ENCODE measurements at places on chromosomes 6 and 20. TPM values are rescaled to one million over a fixed set of nuclear protein-coding genes. Genes with fewer than 3 reads are reported as not detected.
A peak's percentile ranks its signal among the peaks of the same experiment; 100 is the strongest.

The KHDRBS2 gene
- 0.27 TPM for total RNA-seq

The RSPH4A gene
- total RNA-seq, result under 0.01 TPM

The SRC gene
- total RNA-seq, result 52.3 TPM

The PRDM13 gene
- not detected for total RNA-seq

The SYCP2 gene
- 2.0 TPM for total RNA-seq

The CRISP2 gene
- not detected for total RNA-seq

The WFDC12 gene
- total RNA-seq, result not detected

DNA sequence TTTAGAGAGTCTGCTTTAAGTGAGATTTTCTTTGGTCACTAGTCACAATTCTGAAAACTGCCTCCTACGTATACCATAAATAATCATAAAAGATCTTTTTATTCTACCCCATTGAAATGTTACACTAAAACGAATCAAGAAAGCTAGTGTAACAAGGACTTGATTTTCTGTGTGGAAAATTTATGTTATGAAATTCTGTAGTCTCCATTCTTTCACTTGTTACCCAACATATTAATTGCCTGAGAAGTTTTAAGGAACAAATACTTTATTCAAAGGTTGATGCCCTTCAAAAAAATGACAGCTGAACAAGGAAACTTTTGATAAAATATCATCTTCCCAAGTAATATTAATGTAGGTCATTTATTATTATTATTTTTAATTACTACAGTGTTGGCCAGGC, 13.3 kb upstream of the HBS1L start:
- DNase-seq, result no peak

GRCh38 chr6:29792123-29793035, 35.2 kb upstream of the HLA-G start:
- peak; percentile 84 for DNase-seq

DNA sequence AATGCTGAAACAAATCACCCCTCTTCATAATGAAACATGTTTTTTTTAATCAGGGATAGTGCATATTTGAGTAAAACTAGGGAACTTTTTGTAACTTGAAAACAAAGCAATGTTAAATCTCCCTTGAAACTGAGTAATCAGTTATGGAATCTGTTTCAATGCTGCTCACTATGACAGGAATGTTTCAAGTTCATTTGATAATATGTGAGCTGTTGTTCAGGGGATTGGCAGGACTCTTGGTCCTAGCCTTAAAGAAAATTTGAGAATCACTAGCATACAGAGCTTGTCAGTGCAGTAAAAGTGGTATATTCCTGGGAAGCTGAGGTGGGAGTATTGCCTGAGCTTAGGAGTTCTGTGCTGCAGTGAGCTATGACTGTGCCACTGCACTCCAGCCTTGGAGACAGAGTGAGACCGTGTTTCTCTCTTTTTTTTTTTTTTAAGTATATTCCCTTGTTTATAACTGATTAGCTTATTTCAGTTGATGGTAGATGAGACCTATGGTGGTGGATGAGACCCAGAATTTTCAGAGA, 21.6 kb upstream of the CALHM6 start:
- DNase-seq, result no peak

DNA sequence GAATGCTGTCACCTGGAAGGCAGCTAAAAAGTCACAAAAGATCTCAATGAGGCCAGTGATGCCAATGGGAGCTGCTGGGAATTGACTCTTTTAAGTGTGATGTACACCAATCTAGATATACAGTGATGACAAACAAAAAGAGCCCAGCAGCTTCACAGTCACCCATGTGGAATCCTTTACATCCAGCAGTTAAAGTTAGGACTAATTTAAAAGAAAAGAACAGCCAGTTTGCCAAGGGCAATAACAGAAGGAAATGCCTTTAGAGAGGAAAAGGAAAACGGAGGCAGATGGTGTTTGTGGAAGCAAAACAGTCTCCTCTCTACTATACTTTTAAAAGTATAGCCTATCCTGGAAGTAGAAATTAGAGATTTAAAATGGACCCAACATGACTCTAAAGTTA, 873.5 kb downstream of the EPHA7 start:
- no peak for DNase-seq

- DNase-seq, result no peak
Observed at GRCh38 chr6:105838171-105838570, 248.0 kb upstream of the PRDM1 start.

DNA sequence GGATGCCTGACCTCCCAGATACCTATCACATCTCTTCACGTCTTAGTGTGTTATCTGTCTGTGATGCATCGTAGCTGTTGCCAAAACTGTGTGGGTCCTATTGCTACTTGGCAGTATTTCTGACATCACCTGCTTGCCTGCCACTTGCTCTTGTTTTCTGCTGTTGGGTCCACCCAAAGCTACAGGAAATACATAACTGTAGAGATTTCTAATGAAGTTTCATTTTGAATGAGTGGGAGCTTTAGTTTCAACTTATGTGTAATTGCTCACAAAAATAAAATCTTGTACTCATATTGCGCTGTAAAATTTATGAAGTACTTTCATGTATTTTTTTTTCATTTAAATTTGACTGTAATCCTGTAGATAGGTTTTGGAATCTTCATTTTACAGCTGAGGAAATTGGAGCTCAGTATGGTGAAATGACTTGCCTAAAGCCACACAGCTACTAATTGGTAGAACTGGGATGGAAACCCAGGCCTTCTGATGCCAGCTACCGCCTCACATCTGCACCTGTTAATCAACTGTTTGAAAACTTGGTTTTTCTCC, 113.6 kb upstream of the MAN1A1 start:
- DNase-seq, result no peak

DNA sequence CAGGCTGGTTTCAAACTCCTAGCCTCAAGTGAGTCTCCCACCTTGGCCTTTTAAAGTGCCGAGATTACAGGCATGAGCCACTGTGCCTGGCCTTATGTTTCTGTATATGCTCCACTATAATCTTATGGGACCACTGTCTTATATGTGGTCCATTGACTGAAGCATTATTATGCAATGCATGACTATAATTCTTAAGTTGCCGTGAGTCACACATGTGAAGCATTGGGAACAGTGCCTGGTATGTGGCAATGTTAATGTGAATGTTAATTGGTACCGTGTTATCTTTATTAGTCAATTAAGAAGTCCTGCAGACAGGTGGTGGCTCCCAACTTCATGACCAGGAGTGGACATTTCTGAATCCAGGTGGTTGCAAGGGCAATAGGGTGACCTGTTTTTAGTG, 14.7 kb upstream of the ASXL1 start:
- no peak for DNase-seq

- DNase-seq, result peak; percentile 74
Observed at GRCh38 chr20:44215125-44215524, 4.6 kb upstream of the OSER1 start.

GRCh38 chr20:50085481-50086365, 27.2 kb downstream of the UBE2V1 start:
- DNase-seq, result no peak

GRCh38 chr20:20719411-20719810, 7.0 kb upstream of the RALGAPA2 start:
- no peak for DNase-seq

DNA sequence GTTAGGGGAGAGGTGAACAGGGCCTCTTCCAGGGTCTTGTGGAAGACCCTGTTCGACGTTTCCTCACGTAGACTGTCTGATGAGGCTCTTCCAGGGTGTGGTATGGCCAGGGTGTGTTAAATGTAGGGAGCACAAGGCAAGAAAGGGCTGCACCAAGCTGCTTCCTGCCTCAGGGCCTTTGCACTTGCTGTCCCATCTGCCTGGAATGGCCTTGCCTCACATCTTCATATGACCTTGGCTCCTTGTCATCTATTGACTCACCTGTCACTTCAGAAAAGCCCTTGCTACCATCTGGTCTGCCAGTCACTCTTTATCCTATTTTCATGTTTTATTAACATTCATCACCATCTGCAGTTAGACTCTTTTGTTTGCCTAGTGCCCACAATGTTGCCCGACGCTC, 31.0 kb downstream of the E2F3 start:
- no peak for DNase-seq

GRCh38 chr20:36745234-36745926, 510 bp downstream of the NDRG3 start:
- DNase-seq, result peak; percentile 68

DNA sequence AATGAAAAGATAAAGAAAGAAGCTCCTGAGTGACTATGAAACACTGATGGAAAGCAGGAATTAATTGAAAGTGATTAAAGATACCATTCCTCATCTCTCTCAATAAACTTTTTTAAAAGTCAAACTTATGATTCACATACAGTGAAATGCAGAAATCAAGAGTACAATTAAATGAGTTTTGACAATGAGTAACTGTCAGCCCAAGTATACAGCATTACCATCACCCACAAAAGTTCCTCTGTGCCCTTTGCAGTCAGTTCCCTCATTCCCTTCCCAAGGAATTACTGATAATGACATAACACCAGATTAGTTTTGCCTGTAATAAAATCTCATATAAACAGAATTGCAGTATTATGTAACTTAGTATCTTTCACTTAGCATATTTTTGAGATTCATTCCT, 44.5 kb downstream of the ATG5 start:
- DNase-seq, result no peak

Measured in sigmoid colon (tissue), 7 donors.